ENCODE measurements at places on chromosomes 4 and X.

DNA sequence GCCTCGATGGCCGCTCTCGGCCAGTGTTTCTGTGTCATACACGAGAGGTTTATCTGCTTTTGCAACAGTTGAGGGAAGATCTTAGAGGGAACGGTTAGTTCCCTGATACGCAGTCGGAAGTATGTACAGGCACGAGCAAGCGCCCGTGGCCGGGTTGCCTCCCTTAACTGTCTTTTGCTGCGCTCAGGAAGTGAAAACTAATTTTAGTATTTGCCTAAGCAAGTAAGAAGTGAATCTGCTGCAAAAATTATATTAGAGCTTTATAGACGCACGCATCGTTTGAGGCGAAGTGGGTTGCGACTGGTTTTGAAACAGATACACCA lies 695 bp downstream of the MTM1 start:
- no peaks in the 10 kb centered on the region for H3K27me3 ChIP-seq
- H3K4me1 ChIP-seq, result peaks cover 11% of the 10 kb centered on the region
- peak overlapping the region; percentile 58 for H3K4me3 ChIP-seq
- no peaks in the 10 kb centered on the region for H3K36me3 ChIP-seq
- no peak for DNase-seq
- H3K27ac ChIP-seq, result no peak overlapping the region

GRCh38 chrX:17984415-17984814 lies 123.3 kb upstream of the RAI2 start:
- no peak overlapping the region for H3K27ac ChIP-seq
- DNase-seq, result no peak
- H3K4me3 ChIP-seq, result no peak overlapping the region
- H3K36me3 ChIP-seq, result no peaks in the 10 kb centered on the region

- no peaks in the 10 kb centered on the region for H3K27me3 ChIP-seq
- H3K4me1 ChIP-seq, result no peaks in the 10 kb centered on the region
- H3K4me3 ChIP-seq, result no peak overlapping the region
- H3K36me3 ChIP-seq, result no peaks in the 10 kb centered on the region
Observed at GRCh38 chrX:134761788-134762187, 103.5 kb upstream of the PLAC1 start.

DNA sequence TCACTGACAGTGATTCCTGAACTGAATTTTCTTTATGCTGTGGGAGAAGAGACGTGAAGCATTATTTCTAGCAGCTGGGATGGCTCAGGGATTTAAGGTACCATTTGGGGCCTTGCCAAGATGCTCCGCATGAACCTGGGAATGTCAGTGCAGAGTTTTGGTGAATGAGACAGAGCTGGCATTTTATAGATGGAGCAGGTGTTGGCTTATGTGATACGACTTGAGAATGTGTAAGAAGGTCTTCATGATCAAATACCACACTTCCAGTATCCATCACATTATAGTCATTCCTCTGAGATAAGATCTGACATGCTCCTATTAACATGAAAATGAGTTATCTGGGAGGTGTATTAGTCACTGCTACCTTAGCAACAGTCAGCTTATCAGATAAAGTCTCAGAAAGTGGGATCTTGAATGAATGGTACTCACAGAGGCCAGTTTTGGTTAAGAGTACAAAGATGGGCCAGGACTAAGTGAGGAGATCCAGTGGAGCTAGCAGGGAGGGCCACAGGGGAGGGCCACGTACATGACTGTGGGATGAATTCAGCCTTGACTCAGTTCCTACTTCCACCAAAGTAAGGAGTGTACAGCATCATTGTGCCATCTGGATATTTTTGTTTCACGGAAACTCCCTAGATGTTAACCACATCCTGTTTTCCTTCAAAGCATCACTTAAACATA lies 116.7 kb downstream of the SPCS3 start:
- no peaks in the 10 kb centered on the region for H3K27me3 ChIP-seq
- DNase-seq, result no peak
- H3K27ac ChIP-seq, result no peak overlapping the region

DNA sequence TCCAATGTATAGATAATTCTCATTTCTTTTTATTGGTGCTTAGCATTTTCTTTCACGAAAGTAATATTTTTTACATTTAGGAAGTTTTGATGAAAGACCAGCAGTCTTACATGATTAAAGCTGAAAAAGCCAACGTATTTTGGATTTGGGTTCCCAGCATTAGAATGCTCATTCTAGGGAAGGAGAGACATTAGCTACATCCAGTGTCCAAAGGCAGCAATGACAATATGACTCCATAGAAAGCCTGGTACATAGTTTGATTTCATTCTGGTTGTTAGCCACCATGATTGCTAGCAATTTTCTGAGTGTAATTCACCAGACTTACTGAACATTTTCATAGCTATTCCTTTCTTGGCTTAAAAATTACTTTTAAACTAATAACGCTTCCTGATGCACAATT lies 1397.5 kb downstream of the PCDH7 start:
- no peaks in the 10 kb centered on the region for H3K36me3 ChIP-seq
- no peak overlapping the region for H3K27ac ChIP-seq
- H3K27me3 ChIP-seq, result no peaks in the 10 kb centered on the region
- no peaks in the 10 kb centered on the region for H3K4me1 ChIP-seq
- H3K4me3 ChIP-seq, result no peak overlapping the region

DNA sequence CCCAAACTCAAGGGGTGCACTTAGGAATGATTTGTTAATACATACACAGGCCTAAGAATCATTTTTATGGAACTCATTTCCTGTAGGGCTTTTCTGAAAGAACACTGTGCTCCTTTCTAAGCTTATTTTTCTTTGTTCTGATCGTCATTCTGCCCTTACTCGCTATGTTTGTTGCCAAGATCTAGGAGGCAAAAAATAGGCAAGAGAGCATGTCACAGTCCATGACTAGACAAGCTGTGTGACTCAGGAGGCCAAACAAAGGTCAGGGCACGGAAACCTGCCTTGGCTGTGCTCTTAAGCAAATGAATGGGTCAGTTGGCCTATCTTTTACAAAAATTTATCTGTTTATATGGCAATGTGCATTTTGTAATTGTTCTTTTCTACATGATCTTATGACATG lies 42.5 kb upstream of the C1GALT1C1 start:
- H3K36me3 ChIP-seq, result no peaks in the 10 kb centered on the region
- no peak overlapping the region for H3K4me3 ChIP-seq
- H3K27me3 ChIP-seq, result no peaks in the 10 kb centered on the region
- DNase-seq, result no peak

- no peaks in the 10 kb centered on the region for H3K36me3 ChIP-seq
- H3K27me3 ChIP-seq, result no peaks in the 10 kb centered on the region
- H3K27ac ChIP-seq, result no peak overlapping the region
- no peak overlapping the region for H3K4me3 ChIP-seq
- no peak for DNase-seq
- no peaks in the 10 kb centered on the region for H3K4me1 ChIP-seq
Observed at GRCh38 chr4:11620861-11621260, 192.2 kb upstream of the HS3ST1 start.

GRCh38 chr4:1354983-1355275 lies 7.9 kb downstream of the UVSSA start:
- no peak overlapping the region for H3K27ac ChIP-seq
- DNase-seq, result no peak
- no peaks in the 10 kb centered on the region for H3K4me1 ChIP-seq
- H3K27me3 ChIP-seq, result no peaks in the 10 kb centered on the region

GRCh38 chrX:110321670-110322069 lies 3.8 kb upstream of the AMMECR1 start:
- no peak overlapping the region for H3K4me3 ChIP-seq
- no peak overlapping the region for H3K27ac ChIP-seq
- no peaks in the 10 kb centered on the region for H3K4me1 ChIP-seq
- peaks cover 2% of the 10 kb centered on the region for H3K27me3 ChIP-seq
- H3K36me3 ChIP-seq, result no peaks in the 10 kb centered on the region

Measured in neuronal stem cell (in vitro differentiated cells).